ENCODE measurements at places on chromosomes 2 and 18. TPM values are rescaled to one million over a fixed set of nuclear protein-coding genes. Genes with fewer than 3 reads are reported as not detected.

DNA sequence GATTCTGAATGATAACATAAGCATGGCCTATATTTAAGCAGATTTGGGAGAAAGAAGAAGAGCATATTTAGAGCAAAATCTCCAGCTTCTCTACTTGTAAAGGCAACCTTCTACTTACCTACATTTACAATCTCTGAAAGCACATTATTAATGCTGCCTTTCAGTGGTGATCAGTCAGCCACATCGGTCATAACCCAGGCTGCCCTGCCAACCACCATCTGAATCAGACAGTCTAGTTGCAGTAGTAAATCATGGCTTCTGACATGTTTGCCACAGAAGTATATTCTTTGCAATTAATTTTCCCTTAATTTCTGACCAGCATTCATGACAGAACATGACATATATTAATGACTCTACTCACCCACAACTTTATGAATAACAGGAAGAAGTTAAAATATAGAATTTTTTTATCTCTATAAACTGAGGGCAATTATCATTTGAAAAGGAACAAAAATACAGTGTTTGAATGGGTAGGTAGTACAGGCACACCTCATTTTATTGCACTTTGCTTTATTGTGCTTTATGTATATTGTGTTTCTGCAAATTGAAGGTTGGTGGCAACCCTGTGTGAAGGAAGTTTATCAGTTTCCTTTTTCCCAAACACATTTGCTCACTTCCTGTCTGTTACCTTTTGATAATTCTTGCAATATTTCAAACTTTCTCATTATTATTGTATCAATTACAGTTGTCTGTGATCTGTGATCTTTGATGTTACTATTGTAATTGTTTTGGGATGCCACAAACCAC is 531.6 kb upstream of the CHAC2 start:
- H3K27ac ChIP-seq = no peak overlapping the region
- H3K27me3 ChIP-seq = no peaks in the 10 kb centered on the region
- no peak overlapping the region for H3K4me3 ChIP-seq
- H3K36me3 ChIP-seq = no peaks in the 10 kb centered on the region
- no peaks in the 10 kb centered on the region for H3K4me1 ChIP-seq

DNA sequence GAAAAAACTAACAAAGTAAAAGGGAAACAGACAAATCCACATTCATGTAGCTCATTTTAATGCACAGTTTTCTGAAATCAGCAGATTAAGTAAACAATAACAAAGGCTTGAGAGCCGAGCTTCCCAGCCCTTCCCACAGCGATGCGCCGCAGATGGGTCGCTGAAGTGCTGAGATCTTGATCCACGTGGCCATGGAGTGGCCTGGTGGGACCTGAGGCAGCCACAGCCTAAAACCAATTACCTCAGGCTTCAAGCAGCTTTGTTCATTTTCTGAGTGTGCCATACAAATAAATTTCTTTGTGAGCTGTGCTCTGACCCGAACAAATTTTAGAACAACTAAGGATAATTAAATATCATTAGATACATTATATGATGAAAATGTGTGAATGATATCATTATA is 25.6 kb upstream of the CYRIA start:
- H3K36me3 ChIP-seq = no peaks in the 10 kb centered on the region
- DNase-seq = no peak
- no peaks in the 10 kb centered on the region for H3K27me3 ChIP-seq
- no peak overlapping the region for H3K4me3 ChIP-seq
- H3K27ac ChIP-seq = no peak overlapping the region

- H3K27me3 ChIP-seq = no peaks in the 10 kb centered on the region
- H3K27ac ChIP-seq = no peak overlapping the region
- no peak for DNase-seq
- no peaks in the 10 kb centered on the region for H3K36me3 ChIP-seq
- no peak overlapping the region for H3K4me3 ChIP-seq
Measured at GRCh38 chr18:2573408-2573807, 2.1 kb downstream of the NDC80 start.

The ASB3 gene
- 68.8 TPM for total RNA-seq

GRCh38 chr2:3042601-3043585 is 334.7 kb downstream of the EIPR1 start:
- no peak overlapping the region for H3K4me3 ChIP-seq
- H3K36me3 ChIP-seq = no peaks in the 10 kb centered on the region
- no peak for DNase-seq
- no peak overlapping the region for H3K27ac ChIP-seq

DNA sequence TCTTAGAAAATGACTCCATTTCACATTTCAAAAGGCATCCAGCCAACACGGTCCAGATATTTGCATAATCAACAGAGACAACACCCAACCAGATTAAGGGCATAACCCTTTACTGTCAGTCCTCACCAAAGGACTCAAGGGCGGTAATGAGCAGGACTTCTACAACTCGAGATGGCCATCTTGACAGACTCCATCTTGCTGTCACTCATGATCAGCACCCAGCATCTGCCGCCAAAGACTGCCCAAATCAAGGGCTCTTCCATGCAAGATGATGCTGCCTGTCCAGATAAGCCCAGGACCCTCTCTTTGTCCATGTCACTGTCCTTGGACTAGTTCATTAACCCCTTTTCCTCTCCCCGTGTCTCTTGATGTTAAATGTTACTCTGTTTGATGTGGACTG is 77.9 kb downstream of the UXS1 start:
- no peaks in the 10 kb centered on the region for H3K36me3 ChIP-seq
- no peak overlapping the region for H3K4me3 ChIP-seq
- no peak for DNase-seq
- H3K27me3 ChIP-seq = no peaks in the 10 kb centered on the region

DNA sequence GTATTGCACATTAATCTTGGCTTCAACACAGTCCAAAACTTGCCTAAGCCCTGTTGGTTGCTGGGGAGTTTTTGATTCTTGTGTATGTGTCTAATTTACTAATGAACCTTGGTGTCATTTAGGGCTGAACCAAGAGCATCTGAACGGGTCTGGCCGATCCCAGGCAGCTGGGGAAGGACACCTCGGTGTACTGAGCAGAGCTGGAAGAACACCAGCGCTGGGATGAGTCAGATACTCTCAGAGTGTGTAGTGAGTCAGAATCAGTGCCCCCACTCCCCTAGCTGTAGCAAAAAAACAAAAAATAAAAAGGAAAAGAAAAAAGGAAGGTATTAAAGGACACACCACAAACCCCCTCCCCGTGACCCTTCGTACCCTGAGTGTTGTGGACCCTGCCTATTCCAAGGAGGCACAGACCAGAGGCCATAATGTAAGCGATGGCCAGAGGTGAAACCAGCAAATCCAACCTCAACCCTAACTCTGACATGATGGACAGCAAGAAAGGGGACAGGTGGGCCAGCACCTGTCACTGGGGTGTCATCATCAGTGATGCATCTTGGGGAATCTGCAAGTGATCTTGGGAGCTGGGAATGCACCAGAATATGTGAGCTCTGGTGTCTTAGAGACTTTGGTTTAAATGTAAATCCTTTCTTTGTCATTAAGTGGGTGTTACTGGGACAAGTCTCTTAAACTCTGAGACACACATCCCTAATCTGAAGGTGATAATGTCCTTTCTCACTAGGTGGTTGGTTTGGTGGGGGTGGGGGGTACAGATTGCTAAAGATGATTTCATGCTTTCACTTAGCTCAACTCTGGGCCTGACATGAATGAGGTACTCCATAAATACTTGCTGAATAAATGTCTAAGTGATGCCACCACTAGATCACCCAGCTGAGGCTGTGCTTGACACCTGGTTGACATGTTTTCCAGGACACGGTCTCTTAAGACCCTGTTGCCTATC is 34.2 kb upstream of the NCOA1 start:
- peak overlapping the region; percentile 84 for H3K27ac ChIP-seq
- H3K27me3 ChIP-seq = no peaks in the 10 kb centered on the region
- DNase-seq = peak; percentile 86
- no peaks in the 10 kb centered on the region for H3K36me3 ChIP-seq
- no peaks in the 10 kb centered on the region for H3K4me1 ChIP-seq

- H3K4me3 ChIP-seq = no peak overlapping the region
- no peak overlapping the region for H3K27ac ChIP-seq
- no peaks in the 10 kb centered on the region for H3K27me3 ChIP-seq
- no peaks in the 10 kb centered on the region for H3K4me1 ChIP-seq
Measured at GRCh38 chr2:47488870-47489584, 86.1 kb downstream of the MSH2 start.

- H3K36me3 ChIP-seq = no peaks in the 10 kb centered on the region
- H3K4me3 ChIP-seq = no peak overlapping the region
- no peak for DNase-seq
- no peaks in the 10 kb centered on the region for H3K27me3 ChIP-seq
- H3K4me1 ChIP-seq = no peaks in the 10 kb centered on the region
- H3K27ac ChIP-seq = no peak overlapping the region
Measured at GRCh38 chr2:204849892-204850291, 304.6 kb downstream of the PARD3B start.

The CDCA7 gene
- 31.0 TPM for total RNA-seq

DNA sequence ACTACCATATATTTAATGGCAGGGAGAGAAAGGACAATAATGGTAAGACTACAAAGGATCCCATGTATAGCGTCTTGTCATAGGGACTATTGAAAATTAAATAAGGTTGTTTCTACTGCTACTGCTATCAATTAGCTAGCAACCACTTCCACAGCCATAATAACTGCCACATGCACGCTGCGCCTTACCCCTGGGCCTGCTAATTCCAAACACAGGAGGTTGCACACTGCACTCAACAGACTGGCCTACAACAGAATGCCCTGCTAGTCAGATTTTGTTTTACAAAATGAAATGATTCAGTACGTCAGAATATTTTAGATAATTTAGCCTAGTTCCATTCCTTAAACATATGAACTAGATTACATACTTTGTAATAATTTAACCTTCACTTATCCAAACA is 121.0 kb upstream of the SMAD7 start:
- DNase-seq = no peak
- no peaks in the 10 kb centered on the region for H3K4me1 ChIP-seq
- no peak overlapping the region for H3K4me3 ChIP-seq
- H3K36me3 ChIP-seq = no peaks in the 10 kb centered on the region
- no peaks in the 10 kb centered on the region for H3K27me3 ChIP-seq

GRCh38 chr18:40676668-40677067 is 1278.4 kb upstream of the PIK3C3 start:
- H3K4me1 ChIP-seq = no peaks in the 10 kb centered on the region
- H3K36me3 ChIP-seq = no peaks in the 10 kb centered on the region
- DNase-seq = no peak
- no peak overlapping the region for H3K4me3 ChIP-seq
- H3K27me3 ChIP-seq = no peaks in the 10 kb centered on the region

DNA sequence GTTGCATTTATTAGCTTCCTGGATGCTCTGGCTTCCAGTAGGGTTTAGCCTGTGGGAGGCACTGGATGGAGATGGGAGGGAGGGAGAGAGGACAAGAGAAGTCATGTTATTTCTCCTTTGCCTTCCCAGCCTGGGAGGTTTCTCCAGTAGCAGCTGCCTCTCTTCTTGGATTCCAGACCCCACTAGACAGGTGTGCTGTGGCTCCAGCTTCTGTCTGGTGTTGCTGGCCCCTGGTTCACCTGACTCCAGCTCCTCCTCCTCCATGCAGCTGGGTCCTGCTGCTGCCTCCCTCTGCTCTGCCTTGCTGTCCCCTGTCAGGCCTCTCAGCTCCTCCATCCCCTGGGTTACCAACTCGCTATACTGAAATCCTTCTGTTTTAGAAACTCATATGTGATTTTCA is 188.9 kb upstream of the TNP1 start:
- no peak for DNase-seq
- no peak overlapping the region for H3K27ac ChIP-seq
- no peaks in the 10 kb centered on the region for H3K4me1 ChIP-seq
- H3K4me3 ChIP-seq = no peak overlapping the region
- no peaks in the 10 kb centered on the region for H3K27me3 ChIP-seq
- no peaks in the 10 kb centered on the region for H3K36me3 ChIP-seq

DNA sequence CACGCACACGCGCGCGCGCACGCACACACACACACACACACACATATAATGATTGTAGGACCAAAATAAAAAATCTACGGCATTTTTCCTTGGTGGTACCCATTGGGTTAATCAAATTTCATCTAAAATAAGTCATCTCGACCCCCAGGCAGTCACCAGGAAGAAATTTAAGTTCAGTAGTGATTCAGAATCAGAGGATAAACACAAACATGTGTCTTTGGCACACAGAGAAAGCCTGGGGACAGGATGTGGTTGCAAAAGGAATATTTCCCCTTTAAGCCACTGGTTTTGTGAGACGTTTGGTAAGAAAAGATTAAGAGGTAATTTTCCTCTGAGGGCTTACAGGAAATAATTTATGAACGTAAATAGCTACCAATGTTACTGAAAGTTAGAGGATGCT is 171.6 kb upstream of the PIEZO2 start:
- no peaks in the 10 kb centered on the region for H3K4me1 ChIP-seq
- DNase-seq = no peak
- H3K27ac ChIP-seq = no peak overlapping the region

The KCNJ3 gene
- total RNA-seq = not detected

DNA sequence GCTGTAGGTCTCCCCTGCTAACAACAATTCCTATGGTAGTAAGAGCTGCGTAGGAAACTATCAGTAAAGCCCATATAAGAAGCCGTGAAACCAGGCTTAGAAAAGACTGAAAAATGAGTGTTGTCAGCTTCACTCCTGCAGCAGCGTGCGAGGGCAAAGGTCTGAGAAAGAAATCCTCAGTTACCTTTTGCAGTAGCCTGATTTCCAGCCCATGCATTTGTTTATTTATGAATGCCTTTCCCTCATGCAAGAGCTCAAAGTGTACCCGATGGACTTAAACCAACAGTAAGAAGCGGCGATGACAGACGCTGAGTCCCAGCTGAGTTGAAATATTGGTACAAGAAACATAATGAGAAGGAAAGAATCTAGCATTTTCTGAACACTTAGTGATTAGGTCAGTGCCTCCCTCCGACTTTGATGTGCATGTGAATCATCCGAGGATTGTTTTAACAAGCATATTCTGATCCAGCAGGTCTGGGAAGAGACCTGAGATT is 15.0 kb upstream of the POLI start:
- no peak overlapping the region for H3K27ac ChIP-seq
- H3K4me3 ChIP-seq = no peak overlapping the region
- H3K36me3 ChIP-seq = no peaks in the 10 kb centered on the region
- H3K4me1 ChIP-seq = no peaks in the 10 kb centered on the region
- DNase-seq = no peak
- H3K27me3 ChIP-seq = no peaks in the 10 kb centered on the region

DNA sequence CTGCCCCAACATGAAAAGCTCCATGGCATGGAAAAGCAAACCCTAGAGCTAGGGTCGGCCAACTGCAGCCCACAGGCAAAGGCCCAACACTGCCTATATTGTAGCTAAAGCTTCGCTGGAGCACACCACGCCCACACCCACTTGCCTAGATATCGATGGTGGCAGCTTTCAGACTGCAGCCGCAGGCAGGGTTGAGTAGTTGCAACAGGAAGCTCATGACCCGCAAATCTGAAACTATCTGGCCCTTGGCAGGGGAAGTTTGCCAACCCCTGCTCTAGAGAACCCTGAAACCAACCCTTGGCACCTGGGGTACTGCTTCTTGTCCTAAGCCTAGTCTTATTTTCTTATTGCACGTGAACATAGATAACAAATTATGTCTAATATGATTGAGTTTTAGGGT is 250.0 kb downstream of the SOX11 start:
- DNase-seq = no peak
- H3K27ac ChIP-seq = no peak overlapping the region
- no peak overlapping the region for H3K4me3 ChIP-seq
- no peaks in the 10 kb centered on the region for H3K36me3 ChIP-seq

- no peaks in the 10 kb centered on the region for H3K27me3 ChIP-seq
- H3K27ac ChIP-seq = no peak overlapping the region
- H3K36me3 ChIP-seq = no peaks in the 10 kb centered on the region
- no peaks in the 10 kb centered on the region for H3K4me1 ChIP-seq
- DNase-seq = no peak
Measured at GRCh38 chr2:117486081-117486480, 328.4 kb upstream of the DDX18 start.

- DNase-seq = no peak
- no peaks in the 10 kb centered on the region for H3K36me3 ChIP-seq
- no peak overlapping the region for H3K27ac ChIP-seq
- no peaks in the 10 kb centered on the region for H3K27me3 ChIP-seq
- no peak overlapping the region for H3K4me3 ChIP-seq
- H3K4me1 ChIP-seq = no peaks in the 10 kb centered on the region
Measured at GRCh38 chr2:101981504-101981903, 10.3 kb upstream of the IL1R2 start.
